Activated CD8-positive, alpha-beta T cell treated with anti-CD3 and anti-CD28 coated beads for 36 hours (primary cell): ENCODE measurements at places on chromosomes 11 and 22. TPM values are rescaled to one million over a fixed set of nuclear protein-coding genes. Genes with fewer than 3 reads are reported as not detected.
A peak's percentile ranks its signal among the peaks of the same experiment; 100 is the strongest.

Gene KRTAP5-2
- total RNA-seq, result not detected

Gene RNF214
- total RNA-seq, result 14.7 TPM

Gene BMAL1
- 21.5 TPM for total RNA-seq

Gene HORMAD2
- not detected for total RNA-seq

Gene MYBPC3
- total RNA-seq, result not detected

GRCh38 chr11:14029971-14030920, 67.7 kb downstream of the SPON1 start:
- no peak overlapping the region for H3K4me3 ChIP-seq
- no peaks in the 10 kb centered on the region for H3K27me3 ChIP-seq
- no peaks in the 10 kb centered on the region for H3K36me3 ChIP-seq
- H3K4me1 ChIP-seq, result no peaks in the 10 kb centered on the region
- H3K27ac ChIP-seq, result no peak overlapping the region

DNA sequence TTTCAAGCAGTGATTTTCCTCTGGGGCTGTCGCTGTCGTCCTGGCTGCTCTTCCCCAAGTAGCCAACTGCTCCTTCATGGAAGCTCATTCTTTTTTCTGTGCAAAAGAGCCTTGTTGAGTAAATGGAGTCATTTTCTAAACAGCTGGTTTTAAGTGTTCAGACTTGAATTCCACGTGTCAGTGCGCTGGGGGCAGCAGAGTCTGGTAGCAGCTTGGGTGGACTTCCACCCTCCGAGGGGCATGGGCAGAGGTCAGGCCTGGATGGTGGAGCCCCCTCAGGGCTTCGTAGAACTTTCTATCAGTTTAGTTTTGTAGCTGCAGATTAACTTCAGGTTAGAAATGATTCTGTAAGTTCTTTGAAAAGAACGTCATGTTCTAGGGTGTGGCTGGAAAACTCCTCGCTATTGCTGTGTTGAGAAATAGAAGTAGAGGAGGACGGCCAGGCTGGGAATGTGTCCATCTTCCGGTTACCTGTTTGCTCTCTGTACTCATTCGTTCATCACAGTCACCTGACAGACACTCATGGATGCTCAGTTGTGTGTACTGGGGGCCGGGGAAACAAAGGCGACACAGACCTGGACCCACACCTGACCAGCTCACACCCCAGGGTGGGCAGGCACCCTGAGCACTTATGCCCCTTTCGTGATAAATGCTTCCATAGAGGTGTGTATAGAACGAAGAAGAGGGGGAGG, 270.7 kb downstream of the TBC1D22A start:
- H3K27ac ChIP-seq, result no peak overlapping the region
- H3K27me3 ChIP-seq, result no peaks in the 10 kb centered on the region
- peaks cover 1% of the 10 kb centered on the region for H3K36me3 ChIP-seq
- no peak for DNase-seq
- H3K4me3 ChIP-seq, result no peak overlapping the region

DNA sequence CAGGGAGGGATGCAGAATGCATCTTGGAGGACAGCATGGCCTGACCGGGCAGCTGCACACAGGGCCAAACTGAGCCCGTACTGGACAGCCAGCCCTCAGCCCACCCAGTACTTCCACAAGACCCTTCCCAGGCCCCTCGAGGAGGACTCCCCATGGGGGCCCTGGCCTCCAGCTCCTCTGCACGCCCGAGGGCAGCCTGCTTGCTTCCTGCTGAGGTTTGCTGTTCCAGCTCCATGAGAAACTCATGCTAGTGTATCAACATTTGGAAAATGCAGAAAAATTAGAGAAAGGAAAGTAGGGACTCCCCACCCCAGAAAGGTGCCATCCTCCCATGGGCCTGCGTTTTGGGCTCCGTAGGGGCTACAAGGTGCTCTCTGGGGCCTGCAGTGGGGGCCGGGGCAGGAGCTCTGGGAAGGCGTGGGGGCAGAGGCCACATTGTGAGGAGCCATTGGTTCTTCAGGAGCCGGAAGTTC, 21.3 kb upstream of the CCDC188 start:
- DNase-seq, result no peak
- H3K27ac ChIP-seq, result no peak overlapping the region
- H3K27me3 ChIP-seq, result no peaks in the 10 kb centered on the region
- no peak overlapping the region for H3K4me3 ChIP-seq
- no peaks in the 10 kb centered on the region for H3K36me3 ChIP-seq
- H3K4me1 ChIP-seq, result no peaks in the 10 kb centered on the region

DNA sequence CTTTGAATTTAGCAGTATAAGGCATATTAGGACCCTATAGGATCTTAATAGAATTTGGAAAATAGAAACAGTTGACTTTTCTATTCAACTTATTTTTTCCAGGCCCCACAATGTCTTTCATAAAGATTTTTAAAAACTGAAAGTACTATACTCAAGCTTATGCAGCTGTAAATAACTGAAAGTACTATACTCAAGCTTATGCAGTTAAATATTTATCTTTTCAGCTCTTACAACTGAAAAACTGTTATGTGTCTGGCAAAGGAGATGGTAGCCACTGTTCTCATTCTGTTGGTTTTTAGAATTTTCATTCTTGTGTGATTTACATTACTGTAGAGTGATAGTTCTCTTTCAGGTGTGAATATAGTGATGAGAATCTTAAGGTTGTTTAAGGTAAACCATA, 16.5 kb downstream of the HIPK3 start:
- no peaks in the 10 kb centered on the region for H3K27me3 ChIP-seq
- no peak for DNase-seq
- no peak overlapping the region for H3K27ac ChIP-seq
- peaks cover 2% of the 10 kb centered on the region for H3K36me3 ChIP-seq

GRCh38 chr11:117442869-117443239, 115.2 kb downstream of the CEP164 start:
- H3K27me3 ChIP-seq, result peaks cover 5% of the 10 kb centered on the region
- no peak overlapping the region for H3K27ac ChIP-seq
- H3K4me3 ChIP-seq, result no peak overlapping the region
- DNase-seq, result no peak
- no peaks in the 10 kb centered on the region for H3K36me3 ChIP-seq
- no peaks in the 10 kb centered on the region for H3K4me1 ChIP-seq

DNA sequence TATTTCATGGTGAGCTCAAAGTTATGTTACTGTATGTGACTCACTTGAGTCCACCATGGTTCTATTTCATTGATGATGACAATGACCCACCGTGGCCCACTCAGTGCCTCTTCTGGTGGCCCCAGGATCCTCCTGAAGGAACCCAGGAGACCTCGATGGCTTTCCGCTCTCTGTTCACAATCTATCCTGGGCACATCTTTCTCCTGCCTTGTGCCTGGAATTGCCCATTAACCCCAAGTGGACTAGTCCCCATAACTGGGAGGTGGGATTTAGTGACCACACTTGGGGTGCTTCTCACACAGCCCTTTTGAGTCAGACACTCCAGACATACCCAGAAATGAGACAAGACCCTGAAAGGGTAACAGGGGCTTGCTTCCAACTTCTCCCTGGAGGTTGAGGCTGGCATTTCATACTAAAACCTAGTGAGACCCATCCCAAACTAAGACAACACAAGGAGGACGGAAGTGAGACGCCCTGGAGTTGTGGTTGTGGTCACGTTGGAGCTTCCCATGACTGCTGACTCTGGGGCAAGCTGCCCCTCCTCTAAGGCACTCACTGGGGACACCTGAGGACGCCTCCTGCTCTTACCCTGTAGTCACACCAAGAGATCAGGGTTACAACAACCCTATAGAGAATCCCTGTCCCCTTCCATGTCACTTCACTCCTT, 22.1 kb downstream of the IGLL5 start:
- no peaks in the 10 kb centered on the region for H3K36me3 ChIP-seq
- H3K27ac ChIP-seq, result no peak overlapping the region
- no peak for DNase-seq
- no peaks in the 10 kb centered on the region for H3K4me1 ChIP-seq
- H3K4me3 ChIP-seq, result no peak overlapping the region

DNA sequence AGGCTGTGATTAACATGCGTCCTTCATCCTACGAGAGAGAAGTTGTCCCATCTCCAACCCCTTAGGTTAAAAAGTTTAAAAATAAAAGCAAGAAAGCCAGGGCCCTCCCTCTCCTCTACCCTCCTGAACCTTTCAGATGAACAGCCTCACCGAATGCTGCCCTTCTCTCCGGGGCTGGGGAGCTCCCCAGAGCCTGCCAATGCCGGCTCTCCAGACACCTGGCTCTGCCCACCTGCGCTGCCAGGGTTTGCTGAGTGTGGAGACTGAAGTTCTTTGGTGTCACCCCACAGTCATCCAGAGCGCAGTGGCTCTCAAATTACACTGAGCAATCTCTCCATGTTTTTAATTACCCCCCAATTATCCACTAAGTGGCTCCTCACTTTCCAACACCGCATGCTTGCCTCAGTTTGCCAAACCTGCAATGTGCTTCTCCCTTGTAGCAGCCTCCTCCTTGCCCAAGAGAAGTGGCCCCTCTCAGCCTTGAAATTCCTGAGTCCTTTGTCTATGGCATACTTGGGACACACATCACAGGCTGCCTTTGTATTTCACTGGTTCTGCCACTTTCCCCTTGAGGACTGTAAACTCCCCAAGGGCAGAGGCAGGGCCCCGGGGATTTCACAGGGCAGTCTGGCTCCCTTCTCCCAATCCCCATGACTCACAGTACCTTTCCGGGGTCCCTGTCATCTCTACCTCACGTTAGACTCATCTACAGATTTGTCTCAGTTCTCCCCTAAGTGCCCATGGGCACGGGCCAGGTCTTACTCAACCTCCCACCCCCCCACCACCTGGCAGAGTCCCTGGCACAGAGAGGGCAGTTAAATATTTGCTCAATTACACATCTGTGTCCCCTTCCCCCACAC, 2.0 kb downstream of the MYH9 start:
- H3K36me3 ChIP-seq, result peaks cover 49% of the 10 kb centered on the region
- H3K27me3 ChIP-seq, result no peaks in the 10 kb centered on the region
- DNase-seq, result peak; percentile 82
- peak overlapping the region; percentile 96 for H3K27ac ChIP-seq
- peaks cover 43% of the 10 kb centered on the region for H3K4me1 ChIP-seq

GRCh38 chr22:39144101-39144767, 8.2 kb downstream of the CBX7 start:
- H3K36me3 ChIP-seq, result peaks cover 2% of the 10 kb centered on the region
- H3K27me3 ChIP-seq, result no peaks in the 10 kb centered on the region
- peak overlapping the region; percentile 75 for H3K27ac ChIP-seq
- H3K4me3 ChIP-seq, result peak overlapping the region; percentile 73
- peaks cover 28% of the 10 kb centered on the region for H3K4me1 ChIP-seq
